Dermis microvascular lymphatic vessel endothelial cell (primary cell): ENCODE measurements at places on chromosomes 4 and X. TPM values are rescaled to one million over a fixed set of nuclear protein-coding genes. Genes with fewer than 3 reads are reported as not detected.
A peak's percentile ranks its signal among the peaks of the same experiment; 100 is the strongest.

- DNase-seq, result peak; percentile 90
These were observed 310.3 kb downstream of the EVC2 start for GRCh38 chr4:5398056-5398455.

The GK2 gene
- not detected in 2 replicates for total RNA-seq

DNA sequence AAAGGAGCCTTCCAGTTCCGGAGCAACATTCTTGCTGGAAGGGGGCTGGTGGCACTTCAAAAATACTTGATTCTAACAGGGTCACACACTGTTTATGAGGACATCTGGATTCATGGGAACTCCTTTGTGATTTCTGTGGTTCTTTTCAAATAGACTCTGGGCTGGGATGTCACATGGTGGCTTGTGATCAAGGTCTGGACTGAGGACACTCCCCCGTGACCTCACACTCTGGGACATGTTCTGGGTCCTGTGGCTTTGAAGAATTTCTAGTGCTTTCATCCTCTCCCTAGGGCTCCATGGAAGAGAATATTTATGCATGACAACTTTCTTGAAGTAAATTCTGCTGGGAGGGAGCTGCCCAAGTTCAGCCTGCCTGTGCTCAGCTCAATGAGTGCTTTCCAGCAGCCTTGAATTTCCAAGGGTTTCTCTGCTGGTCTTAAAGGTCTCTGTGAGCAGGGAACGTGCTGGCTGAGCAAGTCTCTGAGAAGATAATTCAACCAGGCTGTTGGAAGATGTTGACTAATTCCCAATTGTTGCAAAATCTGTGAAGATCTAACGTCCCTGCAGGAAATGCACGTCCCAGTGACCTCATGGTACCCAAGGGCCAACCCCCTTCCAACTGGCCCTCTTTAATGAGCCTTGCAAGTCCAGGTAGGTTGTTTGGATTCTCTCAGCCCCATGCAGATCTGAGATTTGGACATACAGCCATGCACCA lies 36.3 kb downstream of the GPR143 start:
- DNase-seq, result no peak

- DNase-seq, result no peak
These were observed 35.5 kb upstream of the BMPR1B start for GRCh38 chr4:94722270-94722669.

GRCh38 chr4:5798462-5798861 lies 87.5 kb downstream of the EVC start:
- DNase-seq, result no peak

DNA sequence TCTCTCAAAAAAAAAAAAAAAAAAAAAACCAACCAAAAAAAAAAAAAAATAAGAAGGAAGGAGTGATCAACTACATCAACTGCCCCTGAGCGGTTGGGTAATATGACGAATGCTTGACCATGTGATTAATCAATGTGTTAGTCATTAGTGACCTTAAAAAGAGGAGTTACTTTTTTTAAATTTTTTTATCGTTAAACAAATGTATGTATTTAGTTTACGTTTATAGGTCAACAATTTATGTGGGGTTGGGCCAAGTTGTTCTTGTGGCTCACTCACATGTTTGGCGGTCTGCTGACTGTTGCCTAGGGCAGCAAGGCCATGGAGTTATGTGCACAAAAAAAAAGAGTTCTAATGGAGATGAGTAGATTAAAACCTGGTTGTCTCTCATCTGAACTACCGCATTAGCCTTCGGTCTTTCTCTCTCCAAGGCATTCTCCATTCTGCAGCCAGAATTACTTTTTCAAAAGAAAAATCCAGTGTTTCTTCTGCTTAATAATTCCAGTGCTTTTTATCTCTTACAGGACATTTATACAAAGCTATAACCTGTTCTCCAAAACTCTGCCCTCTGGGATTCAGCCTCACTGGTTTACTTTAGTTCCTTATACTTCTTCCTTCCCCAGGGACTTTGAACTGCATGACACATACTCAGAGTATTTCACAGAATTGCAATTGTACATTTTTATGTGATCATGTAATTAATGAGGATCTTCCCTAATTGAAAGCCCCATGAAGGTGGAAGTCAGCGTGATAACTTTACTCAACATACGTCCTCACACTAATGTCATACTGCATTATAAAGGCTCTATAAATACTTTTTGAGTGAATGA lies 505.5 kb downstream of the ANKRD50 start:
- DNase-seq, result no peak

The HSFX4 gene
- total RNA-seq, result not detected in 2 replicates

The CFP gene
- 0.13 and 0.26 TPM in 2 replicates for total RNA-seq

- DNase-seq, result no peak
These were observed 2.4 kb upstream of the PDZD4 start for GRCh38 chrX:153832728-153833127.

GRCh38 chr4:80492761-80493160 lies 157.2 kb downstream of the CFAP299 start:
- no peak for DNase-seq

The HPGDS gene
- not detected in 2 replicates for total RNA-seq

DNA sequence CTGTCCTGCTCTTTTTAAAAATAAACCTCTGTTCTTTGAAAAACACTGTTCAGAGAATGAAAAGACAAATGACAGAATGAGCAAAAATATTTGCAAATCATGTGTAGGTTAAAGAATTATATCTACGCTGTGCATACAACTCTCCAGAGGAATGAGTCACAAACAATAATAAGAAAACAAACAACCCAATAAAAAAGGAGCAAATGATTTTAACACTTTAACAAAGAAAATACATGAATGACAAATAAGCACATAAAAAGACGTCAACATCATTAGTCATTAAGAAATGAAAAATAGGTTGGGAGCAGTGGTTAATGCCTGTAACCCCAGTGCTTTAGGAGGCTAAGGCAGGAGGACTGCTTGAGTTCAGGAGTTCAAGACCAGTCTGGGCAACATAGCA lies 21.1 kb upstream of the LRCH2 start:
- DNase-seq, result no peak

The CT45A1 gene
- total RNA-seq, result not detected in 2 replicates
